ENCODE measurements at places on chromosomes 5 and 9.

GRCh38 chr5:39502704-39503103 lies 77.9 kb upstream of the DAB2 start:
- DNase-seq = no peak

DNA sequence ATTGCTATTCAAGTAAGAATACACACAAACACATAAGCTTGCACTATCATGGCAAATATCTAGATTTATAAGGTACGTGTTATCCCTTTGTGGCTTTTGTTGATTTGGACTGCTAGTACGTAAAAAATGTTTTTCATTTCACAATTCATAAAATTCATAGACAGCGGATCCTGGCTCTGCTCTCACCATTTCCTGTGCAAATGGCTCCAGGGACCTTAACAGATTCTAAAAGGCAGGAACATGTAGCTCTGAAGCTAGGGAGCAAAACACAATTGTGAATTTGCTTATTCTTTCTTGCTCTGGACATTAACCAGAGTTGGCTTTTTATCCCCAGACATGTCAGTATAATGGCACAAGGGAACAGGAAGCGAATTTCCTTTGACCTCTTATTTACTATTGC lies 1019.9 kb upstream of the WWC1 start:
- no peak for DNase-seq

GRCh38 chr5:126883564-126884245 lies 106.8 kb downstream of the LMNB1 start:
- DNase-seq = no peak

DNA sequence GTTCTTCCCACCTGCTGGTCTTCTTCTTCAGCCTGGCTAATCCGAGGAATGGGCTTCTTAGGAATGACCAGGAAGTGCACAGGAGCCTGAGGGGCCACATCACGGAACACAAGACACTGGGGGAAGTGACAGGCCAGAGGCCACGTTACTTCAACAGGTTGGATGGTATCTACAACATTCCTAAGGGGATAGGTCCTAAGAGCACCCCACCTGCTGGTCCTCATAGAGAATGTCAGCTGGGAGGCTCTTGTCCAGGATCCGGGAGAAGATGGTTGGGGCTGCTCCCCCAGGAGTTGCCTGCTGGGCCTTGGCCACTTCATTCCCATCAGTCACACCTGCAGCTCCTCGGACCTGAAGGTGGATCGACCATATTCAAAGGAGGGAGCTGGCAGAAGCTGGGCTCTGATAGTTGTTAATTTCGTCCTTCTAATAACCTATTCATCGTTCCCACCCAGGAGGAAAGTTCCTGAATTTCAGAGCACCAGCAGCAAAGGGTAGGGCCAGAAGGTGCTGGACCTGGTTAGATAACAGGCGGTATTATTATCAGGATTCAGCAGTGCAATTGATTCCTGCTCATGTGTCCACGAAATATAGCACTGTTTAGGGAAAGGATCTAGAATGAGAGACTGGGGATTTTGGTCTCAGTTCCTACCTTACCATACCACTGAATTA lies 1.3 kb downstream of the HINT2 start:
- DNase-seq = no peak

DNA sequence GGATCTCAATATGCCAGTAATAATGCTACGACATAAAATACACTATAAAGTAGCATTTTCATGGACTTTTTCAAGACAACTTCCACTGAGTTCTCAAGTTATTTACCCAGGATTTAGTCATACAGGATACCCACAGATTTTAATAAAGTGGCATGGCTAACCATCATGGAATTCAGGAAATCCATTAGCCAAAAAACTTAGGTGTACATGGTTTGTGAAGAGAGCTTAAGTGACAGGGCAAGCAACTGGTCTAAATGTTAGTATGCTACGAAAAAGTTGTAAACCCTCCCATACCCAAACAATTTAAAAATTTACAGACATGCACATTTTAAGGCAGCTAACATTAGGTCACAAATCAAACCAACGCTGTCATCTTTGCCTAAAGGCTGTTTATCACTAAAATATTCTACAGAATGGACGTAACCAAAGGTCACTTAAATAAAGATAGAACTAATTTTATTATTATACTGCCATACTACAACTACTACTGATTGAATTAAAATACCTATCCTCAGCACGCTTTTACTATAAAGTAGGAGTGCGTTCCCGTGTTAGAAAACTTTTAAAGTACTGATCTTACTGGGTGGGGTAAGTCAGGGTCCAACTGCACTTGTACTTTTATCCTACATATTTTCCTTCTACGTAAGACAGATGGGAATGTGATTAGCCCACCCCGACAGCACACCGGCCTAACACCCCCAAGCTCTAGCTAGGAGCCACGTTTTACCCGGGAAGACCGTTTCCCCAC lies 1.1 kb downstream of the UBTD2 start:
- DNase-seq = no peak

DNA sequence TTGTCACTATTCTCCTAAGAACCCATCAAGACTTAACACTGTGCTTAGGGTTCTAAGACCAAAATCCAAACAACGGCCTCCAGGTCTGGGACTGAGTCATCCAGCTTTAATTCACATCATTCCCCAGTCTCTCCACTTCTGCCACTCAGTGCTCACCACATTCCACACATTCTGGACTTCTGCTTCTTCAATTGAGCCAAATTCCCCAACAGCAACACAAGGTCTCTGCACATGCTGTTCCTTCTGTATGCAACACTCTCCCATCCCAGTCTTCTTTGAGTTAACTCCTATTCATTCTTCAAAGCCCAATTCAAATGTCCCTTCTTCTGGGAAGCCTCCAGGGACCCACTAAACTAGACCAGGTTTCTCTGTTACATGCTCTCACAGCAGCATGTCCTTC lies 97.8 kb downstream of the GPR21 start:
- peak; percentile 67 for DNase-seq

GRCh38 chr5:131281133-131281867 lies 17.4 kb downstream of the CDC42SE2 start:
- no peak for DNase-seq

GRCh38 chr5:143796125-143796524 lies 15.8 kb upstream of the HMHB1 start:
- no peak for DNase-seq

DNA sequence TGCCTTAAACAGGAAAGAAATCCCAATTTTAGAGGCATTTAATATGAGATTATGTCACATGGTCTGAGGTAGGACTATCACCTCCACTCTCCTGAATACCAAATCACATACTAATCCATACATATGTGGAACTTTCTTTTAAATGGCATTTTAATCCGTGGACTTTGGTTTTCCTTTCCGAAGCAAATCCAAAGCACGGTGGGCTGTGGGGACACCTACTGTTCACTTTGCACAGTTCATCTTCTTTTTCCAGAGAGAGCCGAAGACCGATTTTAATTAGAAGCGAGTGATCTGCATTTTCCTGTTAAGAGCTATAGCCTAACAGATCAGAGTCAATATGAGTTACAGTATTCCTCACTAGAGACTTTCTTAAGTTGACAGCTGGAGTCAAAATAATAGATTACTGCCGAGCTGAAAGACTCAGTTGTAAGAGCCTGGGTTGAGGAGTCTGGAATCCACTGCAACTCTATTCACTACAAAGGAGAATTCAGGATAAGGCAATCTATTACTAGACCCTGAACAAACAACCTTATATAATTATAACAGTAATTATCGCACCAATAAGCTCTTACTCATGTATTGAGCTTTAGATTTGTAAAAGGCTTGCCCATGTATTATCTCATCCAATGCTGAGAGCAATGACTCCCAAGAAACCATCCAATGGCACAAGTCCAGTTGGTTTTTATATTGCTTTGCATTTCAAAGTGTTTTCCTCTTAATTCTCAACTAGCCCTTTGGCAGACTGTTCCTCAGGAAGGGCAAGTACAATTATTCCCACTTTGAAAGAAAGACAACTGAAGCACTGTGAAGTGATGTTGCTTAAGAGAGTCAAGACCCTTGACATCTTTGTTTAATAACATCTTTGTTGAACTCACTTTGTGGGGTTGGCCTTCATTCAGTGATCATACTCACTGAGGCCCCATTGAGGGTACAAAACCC lies 144.7 kb downstream of the TRPM6 start:
- DNase-seq = peak; percentile 5

DNA sequence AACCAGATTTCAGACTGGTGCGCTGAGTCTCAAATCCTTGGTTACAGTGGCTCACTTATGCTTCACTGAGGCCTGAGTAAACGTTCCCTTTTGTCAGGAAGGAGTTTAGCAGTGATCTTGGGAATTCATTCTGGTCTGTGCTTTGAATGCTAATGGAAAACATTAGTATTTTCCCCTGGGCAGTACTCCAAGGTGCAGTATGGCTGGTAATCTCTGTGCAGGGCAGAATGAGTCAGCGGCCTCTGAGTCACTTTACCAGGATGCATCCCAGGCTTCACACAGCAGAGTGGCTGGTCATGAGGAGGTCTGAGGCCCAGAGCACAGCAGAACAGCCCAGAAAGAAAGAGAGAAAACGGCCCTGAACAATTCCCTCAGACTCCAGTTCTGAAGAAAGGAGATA lies 54.0 kb downstream of the PCA3 start:
- peak; percentile 91 for DNase-seq

GRCh38 chr5:39093352-39093751 lies 19.2 kb upstream of the RICTOR start:
- DNase-seq = no peak

GRCh38 chr9:107541523-107541922 lies 52.0 kb upstream of the KLF4 start:
- no peak for DNase-seq

DNA sequence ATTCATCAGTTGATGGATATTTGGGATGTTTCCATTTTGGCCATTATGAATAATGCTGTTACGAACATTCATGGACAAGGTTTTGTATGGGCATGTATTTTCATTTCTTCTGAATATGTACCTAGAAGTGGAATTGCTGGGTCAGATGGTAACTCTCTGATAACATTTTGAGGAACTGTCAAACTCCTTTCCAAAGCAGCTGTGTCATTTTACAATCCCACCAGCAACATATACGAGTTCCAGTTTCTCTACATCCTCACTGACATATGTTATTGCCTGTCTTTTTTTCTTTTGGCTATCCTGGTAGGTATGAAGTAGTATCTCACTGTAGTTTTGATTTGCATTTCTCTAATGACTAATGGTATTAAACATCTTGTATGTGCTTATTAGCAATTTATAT lies 86.7 kb downstream of the PRKACG start:
- no peak for DNase-seq

GRCh38 chr9:2725898-2726649 lies 8.8 kb downstream of the KCNV2 start:
- no peak for DNase-seq

DNA sequence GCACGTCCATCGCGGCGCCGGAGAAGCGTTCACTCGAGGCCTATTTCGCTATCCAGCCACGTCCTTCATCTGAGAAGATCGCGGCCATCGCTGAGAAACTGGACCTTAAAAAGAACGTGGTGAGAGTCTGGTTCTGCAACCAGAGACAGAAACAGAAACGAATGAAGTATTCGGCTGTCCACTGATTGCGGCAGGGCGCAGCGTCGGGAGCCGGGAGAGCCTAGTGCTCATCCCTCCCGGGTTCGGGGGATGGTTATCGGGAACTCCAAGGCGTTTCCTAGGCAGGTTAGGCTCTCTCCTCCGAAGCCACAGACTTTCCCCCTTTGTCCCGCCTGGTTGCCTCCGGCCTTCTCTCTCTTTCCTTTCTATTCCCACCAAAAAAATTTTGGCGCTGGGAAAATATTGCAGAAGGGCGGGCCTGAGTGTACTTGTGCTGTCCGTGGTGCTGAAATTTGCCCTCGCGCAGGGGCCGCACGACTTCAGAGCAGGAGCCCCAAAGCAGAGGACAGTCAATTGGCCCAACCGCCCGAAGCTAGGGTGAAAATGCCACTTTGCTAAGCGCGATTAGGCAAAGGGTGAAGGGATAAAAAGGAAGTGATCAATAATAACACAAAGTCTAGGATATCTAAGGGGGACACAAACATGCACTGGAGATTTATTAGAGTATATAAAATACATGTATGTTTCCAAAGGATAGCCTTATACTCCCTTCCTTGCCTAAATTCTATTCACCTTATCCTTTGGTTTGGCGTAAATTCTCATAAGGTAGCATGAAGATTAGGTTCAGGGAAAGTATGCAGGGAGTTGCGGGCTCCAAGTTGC lies 1.8 kb downstream of the POU4F3 start:
- DNase-seq = peak; percentile 10

GRCh38 chr9:7973123-7973522 lies 173.5 kb upstream of the DMAC1 start:
- DNase-seq = no peak

DNA sequence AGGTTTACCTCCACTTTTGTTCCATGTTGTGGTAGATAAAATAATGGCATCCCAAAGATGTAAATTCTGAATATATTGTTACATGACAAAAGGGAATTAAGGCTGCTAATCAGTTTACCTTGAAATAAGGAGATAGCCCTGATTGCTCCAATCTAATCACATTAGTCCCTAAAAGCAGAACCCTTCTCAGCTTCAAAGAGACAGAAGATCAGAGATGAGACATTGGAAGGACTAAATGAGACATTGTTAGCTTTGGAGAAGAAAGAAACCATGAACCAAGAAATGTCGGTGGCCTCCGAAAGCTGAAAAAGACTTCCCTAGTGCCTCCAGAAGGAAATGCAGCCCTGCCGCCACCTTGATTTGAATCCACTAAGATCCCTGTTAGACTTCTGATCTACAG lies 82.8 kb upstream of the PARP8 start:
- no peak for DNase-seq

DNA sequence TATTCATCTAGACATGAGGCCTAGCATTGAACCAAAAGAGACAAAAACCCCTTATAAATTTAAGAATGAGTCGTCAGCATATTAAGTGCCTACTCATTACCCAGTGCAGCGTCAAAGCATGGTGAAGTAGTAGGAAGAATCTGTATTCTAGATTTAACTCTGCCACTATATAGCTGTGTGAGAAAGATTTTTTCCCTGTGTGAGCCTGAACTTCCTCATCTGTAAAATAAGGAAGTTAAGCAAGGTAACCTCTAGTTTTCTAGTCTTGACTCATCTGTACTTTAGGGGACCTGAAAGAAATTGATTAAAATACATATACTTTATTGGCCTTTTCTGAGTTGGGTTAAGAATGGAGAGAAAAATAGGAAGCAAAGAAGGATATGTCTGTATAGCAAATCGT lies 82.1 kb upstream of the RUSC2 start:
- no peak for DNase-seq

GRCh38 chr5:66694036-66694435 lies 97.8 kb downstream of the MAST4 start:
- no peak for DNase-seq

GRCh38 chr5:11596185-11596584 lies 308.1 kb downstream of the CTNND2 start:
- no peak for DNase-seq

DNA sequence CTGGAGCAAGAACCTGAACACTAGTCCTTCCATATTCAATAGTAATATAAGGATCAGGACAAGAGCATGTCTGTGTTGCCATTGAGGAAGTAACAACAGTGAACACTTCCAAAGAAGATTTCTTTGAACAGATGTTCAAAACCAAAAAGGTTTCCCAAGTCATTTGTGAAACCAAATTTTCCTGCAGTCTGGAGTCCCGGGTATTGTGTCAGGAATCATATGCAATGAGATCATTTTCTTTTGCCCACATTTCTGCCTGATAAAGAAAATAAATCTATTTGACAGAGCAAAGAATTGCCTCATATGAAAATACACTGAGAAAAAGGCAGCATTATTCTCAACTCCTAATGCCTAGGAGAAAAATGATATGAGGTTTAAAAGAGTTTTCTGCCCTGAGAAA lies 151.7 kb downstream of the SNX18 start:
- no peak for DNase-seq

Data from non-pigmented ciliary epithelial cell (primary cell).